PC-3 (cell line): ENCODE measurements at places on chromosomes 5 and 9.
A peak's percentile ranks its signal among the peaks of the same experiment; 100 is the strongest.

GRCh38 chr9:90259311-90260246 lies 383.0 kb downstream of the DIRAS2 start:
- DNase-seq: no peak

DNA sequence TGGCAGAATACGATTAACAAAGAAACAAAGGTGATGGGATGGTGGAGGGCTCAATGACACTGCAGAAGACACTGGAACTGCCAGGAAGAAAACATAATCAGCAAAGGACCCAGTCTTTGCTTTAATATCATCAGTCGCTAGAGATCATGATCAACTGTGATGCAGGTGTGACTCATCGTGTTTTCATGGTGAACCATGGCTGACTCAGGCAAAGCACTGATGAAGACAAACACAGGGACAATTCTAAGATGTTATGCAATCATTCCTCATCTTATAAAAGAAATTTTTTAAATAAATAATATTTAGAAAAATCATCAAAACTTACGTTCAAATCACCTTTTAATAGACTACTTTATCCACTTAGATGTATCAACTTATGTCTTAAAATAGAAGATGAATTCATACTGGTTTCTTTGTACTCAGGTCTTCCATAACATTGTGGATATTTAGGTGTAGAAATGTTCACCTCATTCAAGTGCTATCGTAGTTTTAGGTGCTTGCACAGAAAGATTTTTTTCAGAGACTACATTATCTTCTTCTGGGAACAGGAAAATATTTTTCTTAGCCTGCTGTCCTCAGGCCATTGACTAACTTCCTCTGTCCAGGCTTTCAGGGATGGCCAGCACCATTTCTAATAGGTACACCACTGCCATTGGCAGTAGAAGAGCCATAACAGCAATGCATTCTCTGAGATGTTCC lies 673.4 kb upstream of the MEF2C start:
- peak; percentile 96 for DNase-seq

- DNase-seq: peak; percentile 12
These were observed 47.3 kb downstream of the S1PR3 start for GRCh38 chr9:89038382-89039103.

DNA sequence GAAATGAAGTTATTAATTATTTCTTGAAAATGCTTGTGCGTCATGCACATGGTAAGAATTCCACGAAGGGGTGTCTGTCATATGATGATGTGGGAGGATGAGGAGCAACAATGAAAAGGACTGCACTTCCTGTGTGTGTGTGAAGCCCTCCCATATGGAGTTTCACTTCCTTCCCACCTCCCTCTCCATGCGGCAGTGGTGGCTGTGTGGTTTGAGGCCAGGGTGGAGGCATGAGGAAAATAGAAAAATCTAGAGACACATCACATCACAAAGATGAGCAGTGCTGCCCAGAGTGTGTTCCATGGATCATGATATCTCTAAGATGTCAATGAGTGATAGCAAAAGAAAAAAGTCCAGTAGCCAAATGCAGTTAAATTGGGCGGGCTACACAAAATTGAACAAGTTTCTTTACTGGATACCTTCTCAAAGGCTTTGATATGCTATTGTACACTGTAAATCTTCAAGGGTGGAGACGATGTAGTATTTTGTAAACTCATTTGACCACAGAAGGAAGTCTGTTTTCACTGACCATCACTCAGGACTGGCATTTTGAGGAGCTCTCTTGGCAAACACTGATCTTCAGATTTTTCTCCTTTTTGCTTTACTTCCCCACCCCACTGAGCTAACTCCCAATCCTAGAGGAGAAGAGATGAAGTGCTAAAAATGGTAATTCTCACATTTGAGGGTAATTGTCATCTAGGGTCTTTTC lies 55.7 kb upstream of the EQTN start:
- no peak for DNase-seq

DNA sequence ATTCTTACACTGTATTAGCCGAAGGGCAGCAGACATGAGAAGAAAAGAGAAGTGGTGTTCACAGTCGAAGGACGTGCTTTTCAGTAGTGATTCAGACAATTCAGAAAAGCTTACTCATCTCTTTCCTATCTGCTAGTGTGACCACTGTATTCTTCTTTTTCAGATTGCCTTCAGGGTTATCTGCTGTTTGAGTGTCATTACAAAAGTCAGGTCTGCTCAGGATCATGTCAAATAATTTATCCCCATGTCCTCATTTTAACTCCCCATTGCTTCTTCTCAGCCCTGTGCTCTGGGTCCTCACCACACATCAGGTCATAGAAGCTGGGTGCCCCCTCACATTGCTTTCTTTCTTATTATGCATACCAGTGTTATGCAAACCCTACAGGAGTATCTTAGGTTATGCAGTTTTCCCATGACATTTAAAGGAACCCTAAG lies 394.0 kb downstream of the CETN3 start:
- peak; percentile 65 for DNase-seq

- peak; percentile 8 for DNase-seq
These were observed 3.8 kb upstream of the FBXW11 start for GRCh38 chr5:172010278-172010677.

- DNase-seq: no peak
These were observed 36.8 kb downstream of the DAB2IP start for GRCh38 chr9:121688146-121688680.
